ENCODE measurements at places on chromosomes 7 and 10. TPM values are rescaled to one million over a fixed set of nuclear protein-coding genes. Genes with fewer than 3 reads are reported as not detected.

Gene CDHR1
- total RNA-seq = 0.34 TPM

Gene C7orf57
- 11.4 TPM for total RNA-seq

Gene CREB5
- total RNA-seq = 16.2 TPM

Gene ADRA2A
- 2.1 TPM for total RNA-seq

Gene ANKRD30A
- total RNA-seq = not detected

Gene LUC7L2
- 93.8 TPM for total RNA-seq

Gene KCNIP2
- total RNA-seq = 21.0 TPM

DNA sequence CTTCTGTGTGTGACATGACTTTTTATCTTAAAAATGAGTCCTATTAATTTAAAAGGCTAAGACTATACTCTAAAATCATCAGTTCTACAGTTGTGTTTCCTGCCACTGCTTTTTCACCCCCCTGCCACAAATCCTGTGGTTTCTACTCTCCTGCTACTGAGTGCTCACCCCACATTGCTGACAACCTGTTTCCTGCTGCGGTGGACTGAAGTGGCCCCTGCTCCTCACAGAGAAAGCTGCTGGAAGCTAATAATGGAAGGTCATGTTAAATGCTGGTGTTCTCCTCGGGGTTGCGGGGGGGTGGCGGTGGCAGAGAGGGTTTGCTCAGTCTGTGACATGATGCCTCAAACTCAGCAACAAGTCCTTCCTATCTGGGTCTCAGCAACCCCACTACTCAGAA lies 113.2 kb upstream of the INHBA start:
- DNase-seq = no peak

GRCh38 chr7:157401567-157402387 lies 65.0 kb downstream of the DNAJB6 start:
- DNase-seq = no peak

DNA sequence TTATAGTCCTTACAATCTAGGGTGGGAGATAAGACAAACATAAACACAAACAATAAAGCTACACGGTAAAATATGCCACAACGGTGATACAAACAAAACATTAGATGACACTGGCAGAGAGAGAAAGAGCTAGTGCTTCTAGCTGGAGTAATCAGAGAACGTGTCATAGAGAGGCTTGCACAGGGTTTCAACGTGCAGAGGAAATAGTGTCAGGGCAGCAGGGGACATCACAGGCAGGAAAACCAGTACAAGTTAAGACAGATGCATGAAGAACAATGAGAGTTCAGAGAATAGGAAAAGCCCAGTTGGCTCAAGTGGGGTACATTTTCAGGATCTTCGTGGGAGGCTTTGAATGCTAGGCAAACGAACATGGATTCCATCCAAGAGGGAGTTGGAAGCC lies 91.4 kb downstream of the ZNF438 start:
- no peak for DNase-seq

DNA sequence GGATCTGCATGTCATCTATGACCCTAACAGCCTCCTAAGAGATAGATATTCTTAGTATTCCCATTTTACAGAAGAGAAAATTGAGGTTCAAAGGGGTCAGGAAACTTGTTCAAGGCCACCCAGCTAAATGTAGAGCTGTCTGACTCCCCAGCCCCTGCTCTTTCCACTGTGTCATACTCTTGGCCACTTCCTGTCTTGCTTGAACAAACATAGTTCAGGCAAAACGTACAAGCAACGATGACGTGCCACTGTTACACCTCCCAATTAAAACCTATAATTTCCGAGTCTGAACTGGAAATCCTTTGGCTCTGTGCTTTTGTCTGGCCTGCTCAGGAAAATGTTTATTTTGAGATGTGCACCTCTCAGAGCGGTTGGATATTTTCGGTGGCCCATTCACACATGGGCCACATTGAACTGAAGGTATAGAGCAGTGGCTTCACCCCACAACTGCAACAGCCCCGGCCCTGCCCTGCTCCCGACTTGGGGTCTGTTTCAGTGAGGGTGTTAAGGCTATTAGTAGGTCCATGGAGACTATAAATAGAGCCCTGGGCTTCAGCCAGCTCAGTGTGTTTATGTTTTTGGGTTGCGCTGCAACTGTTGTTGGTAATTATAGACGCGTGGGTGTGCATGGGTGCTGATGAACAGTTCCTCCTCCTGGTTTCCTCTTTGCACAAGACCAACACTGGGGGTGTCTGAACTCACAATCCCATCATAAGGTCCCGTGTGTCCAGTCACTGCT lies 172.3 kb upstream of the ADO start:
- DNase-seq = peak; percentile 66

- no peak for DNase-seq
Observed at GRCh38 chr7:39904077-39904486, 46.0 kb upstream of the CDK13 start.

- no peak for DNase-seq
Observed at GRCh38 chr7:84665339-84665738, 470.8 kb upstream of the SEMA3A start.

DNA sequence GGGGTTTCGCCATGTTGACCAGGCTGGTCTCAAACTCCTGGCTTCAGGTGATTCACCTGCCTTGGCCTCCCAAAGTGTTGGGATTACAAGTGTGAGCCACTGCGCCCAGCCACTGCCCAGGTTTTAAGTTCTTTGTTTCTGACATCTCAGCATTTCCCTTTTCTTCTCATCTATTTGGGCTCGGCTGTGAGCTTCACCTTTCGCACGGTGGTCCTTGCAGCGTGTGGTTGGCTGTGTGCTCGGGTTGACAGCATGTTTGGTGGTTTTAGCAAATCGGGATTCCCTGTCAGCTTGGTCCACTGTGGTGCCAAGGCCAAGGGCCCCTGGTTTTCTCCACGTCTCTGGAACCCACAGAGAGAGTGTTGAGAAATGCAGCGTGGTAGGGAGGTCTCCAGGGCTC lies 138.8 kb downstream of the DNAJB6 start:
- DNase-seq = no peak

DNA sequence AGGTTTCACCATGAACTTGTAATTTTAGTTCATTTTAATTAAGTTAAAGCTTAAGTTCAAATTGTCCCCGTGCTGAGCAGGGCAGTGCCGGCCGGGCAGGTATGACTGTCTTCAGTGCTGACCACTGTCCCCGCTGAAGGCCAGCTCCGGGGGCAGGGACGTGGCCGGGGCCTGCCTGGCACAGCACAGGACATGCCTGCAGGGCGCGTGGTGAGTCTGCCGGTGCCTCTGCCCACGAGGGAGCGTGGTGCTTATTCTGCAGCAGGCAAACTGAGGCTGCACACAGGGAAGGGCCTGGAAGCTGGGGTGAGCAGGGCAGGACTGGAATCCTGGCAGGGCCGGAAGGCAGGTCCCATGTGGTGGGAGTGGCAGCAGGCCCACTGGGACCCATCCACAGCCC lies 9.8 kb downstream of the MICALL2 start:
- DNase-seq = no peak

DNA sequence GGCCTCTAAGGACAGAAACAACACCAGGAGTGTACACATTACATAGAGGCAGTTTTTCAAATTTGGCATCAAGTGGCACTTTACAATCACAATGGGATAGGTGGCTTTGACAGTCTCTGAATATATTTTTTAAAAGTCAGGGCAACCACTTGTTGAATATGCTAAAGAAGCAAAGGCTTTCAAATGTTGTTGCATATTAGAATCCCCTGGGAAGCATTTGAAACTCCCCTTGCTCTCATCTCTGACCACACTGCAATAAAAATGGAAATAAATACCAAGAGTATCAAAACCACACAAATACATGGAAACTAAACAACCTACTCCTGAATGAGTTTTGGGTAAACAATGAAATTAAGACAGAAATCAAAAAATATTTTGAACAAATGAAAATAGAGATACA lies 106.5 kb upstream of the RAB11FIP2 start:
- DNase-seq = no peak

DNA sequence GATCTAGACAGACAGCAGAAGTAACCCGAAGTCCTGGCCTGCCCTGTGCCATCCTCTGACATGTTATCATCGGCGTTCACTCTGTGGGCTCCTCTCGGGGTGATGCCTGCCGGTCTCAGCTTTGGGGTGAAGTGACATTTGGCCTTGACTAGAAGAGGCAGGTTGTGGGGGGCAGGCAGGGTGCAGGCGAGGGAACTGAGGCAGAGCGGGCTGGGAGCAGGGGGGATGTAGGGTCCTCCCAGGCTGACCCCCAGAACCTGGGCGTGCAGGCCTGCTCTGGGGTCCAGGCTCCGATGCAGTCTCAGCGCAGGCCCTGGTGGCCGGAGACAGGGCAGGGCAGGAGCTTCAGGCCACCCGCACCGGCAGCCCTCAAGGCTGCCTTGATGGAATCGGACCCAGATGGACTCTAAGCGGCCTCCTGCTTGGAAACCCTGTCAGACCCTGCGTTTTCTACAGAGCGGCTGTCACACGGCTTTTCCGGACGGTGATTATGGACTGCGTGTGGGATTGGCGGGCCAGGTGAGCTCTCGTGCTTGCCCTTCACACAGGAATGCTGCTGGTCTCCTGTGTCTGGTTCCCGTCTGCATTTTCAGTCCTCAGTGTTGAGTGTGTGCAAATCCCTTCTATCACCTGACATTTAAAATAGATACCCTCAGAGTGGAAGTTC lies 842 bp upstream of the JAKMIP3 start:
- peak; percentile 12 for DNase-seq

DNA sequence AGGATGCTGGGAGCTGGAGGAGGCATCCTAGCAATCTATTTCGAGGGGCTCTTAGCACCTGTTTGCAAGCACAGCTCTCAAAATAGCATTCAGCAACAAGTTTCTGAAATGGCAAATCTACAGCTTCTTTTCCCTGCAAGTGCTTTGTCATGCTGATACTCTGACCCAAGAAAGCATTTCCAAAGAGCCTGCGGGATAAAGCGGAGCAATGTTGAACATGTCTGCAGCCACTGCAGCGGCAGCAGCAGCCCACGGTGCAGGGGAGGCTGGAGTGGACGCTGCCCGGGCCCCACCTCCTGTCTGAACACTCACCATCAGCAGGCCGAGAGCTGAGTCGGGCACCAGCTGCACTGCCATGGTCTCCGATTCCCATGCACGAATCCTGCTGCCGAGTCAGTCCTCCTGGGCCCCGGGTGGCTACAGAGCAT lies 964 bp downstream of the FRMD4A start:
- peak; percentile 52 for DNase-seq

- DNase-seq = no peak
Observed at GRCh38 chr7:132480534-132480933, 95.7 kb downstream of the PLXNA4 start.

GRCh38 chr7:151754142-151754590 lies 122.7 kb downstream of the PRKAG2 start:
- DNase-seq = peak; percentile 80

DNA sequence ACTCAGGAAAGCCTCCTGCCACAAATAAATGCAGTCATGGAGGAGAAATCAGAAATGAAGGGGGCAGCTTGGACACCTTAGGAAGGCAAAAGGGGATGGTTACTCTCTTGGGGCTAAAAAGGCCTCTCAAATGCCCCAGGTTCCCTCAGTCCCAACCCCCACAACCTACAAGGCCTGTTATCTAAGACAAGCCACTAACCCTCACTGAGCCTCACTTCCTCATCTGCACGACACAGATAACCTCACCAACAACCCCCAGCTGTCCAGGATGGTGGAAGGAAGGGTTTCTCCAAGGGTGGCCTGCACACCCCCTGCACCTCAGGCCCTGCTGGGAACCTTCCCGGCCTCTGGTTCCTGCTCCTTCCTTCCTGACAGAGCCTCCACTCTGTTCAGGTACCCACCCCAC lies 29.2 kb downstream of the SORBS1 start:
- no peak for DNase-seq

DNA sequence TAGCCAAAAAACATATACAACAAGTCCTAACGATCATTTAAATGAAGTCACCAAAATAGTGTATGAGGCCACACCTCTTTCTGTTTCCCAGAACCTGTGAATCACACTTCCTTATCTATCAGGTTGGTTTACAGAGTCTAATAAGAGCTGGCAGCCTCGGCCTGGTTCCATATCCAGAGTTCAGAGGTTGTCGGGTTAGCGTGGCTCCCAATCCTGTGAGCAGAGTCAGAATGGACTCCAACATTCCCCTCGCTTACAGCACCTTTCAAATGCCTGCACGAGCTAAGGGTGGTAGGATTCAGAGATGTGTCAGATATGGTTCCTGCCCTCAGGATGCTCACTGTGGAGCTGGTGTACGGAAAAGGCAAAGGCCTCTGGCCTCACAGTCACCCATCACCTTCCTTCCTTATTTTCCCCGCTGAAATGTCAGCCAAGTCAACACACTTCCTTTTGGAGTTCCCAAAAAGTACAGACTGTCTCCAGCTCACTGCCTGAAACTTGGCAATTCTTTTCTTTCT lies 6.0 kb downstream of the IL15RA start:
- DNase-seq = peak; percentile 51

DNA sequence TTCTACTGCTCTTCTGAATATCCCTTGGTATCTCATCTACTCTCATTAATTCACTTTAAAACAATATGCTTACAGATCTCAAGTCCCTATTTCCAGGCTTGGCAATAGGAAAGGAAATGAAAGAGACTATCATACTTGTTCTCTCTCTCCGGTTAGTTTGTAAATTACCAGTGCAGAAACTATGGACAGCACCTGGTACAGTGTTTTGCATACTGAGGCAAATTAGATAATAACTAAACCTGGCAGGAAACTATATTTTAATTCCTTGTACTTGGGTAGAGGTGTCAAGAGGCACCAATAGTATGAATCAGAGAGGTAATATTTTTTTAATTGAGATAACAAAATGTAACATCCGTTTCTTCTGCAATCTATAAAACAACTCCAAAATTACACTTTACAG lies 97.7 kb upstream of the TMEM196 start:
- no peak for DNase-seq

DNA sequence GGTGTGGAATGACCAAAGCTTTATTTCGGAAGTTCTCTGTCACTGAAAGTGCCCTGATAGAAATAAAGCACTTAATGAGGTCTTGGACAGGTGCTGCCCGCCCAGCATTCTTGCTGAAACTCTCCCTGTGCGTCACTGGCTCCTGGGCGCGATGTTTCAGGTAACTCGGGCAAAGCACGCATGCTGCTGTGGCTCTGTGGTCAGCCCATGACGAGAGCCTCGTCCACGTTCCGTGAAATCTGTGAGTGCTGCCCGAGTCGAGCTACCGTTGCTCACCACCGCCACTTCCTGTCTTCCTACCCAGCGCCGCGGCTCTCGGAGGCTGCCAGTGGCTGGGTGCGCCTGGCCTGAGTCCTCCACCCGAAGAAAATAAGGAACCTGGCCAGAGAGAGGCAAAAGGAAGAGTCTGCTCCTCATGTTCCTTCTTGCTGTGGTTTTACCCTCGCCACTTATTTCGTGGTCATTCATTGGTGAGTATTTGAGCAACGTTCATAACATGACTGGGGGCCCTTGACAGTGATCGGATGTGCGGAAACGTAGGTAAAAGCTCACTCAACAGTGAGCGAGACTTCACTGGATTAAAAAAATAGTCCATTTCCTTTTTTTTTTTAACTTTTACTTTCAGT lies 95.5 kb downstream of the MAP3K8 start:
- peak; percentile 91 for DNase-seq

GRCh38 chr7:41003977-41004376 lies 698.9 kb downstream of the INHBA start:
- no peak for DNase-seq

All from upper lobe of left lung (tissue), 6 donors.